Left ventricle myocardium superior (tissue), 1 donor: ENCODE measurements at places on chromosomes 7 and 10. TPM values are rescaled to one million over a fixed set of nuclear protein-coding genes. Genes with fewer than 3 reads are reported as not detected.

- DNase-seq = no peak
Measured at GRCh38 chr10:810351-810846, 120.9 kb upstream of the DIP2C start.

- DNase-seq = peak; percentile 66
Measured at GRCh38 chr7:38368191-38368605, 94.8 kb upstream of the TARP start.

The VAX1 gene
- total RNA-seq = not detected

The CFAP69 gene
- total RNA-seq = 4.2 TPM

The CLCN1 gene
- not detected for total RNA-seq
